ENCODE measurements at places on chromosomes 7 and 10.

DNA sequence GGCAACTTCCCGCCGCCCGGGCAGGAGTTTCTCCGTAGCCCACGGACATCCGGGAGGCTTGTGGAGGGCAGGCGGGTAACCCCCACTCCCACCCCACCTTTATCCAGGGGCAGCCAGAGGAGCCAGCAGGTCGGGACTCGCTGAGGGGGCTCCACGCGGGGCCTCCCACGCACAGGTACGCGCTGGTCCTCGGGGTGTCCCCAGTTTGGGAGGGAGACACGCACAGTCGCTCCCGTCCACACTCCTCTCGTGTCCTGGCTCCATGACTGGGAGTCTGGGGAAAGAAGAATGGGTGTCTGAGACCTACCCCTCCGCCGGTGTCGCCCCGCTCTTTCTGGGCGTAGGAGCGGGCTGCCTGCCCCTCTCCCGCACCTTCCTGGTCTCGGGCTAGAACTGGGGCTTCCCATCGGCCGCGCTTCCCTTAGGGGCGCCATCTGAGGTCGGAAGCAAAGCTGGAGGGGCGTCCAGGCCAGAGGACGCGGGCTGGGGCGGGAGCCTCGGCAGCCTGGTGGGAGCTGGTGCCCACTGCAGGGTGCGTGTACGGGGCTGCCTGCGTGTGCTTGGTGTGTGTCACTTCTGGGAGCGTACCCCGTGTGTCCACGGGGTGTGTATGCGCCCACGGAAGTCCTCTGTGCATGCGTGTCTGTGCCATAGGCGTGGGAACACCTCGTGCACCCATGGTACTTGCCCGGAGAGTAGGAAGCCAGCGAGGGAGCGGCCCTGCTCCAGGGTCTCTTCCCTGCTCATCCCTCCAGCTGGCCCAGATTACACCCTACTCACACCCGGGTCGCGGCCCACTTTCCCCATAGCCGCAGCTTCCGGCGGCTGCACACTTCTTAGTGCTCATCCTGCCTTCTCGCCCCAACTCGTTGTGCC lies 73.0 kb upstream of the LEP start:
- DNase-seq = no peak

DNA sequence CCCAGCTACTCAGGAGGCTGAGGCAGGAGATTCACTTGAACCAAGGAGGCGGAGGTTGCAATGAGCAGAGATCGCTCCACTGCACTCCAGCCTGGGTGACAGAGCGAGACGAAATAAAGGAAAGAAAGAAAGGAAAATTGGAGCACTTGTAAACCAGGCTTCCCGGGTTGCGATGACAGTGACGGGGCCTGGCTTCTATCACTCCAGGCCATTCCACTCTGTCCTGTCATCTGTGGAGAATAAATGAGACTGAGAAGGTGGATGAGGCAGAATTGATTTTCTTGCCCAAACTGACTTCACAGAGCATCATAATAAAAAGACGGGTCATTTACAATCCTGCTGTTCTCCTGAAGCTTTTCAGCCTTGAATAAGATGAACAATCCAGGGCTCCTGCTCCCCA lies 12.1 kb upstream of the KPNA7 start:
- DNase-seq = no peak

DNA sequence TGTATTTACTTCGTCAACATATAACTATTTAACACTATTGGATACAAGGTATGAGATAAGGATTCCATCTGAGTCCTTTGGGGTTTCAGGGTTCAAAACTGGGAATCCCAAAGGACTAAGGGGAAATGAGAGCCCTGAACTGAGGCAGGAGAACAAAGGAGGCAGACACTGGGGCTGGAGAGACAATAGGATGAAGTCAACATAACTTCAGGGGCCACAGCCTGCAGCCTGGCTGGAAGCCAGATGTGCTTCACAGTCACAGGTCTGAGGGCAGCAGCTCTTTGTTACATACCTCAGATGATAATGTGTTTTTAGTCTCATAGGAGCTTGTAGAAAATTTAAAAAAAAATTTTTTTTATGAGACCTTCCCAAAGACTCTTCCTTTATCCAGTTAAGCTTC lies 73.3 kb downstream of the NRF1 start:
- DNase-seq = no peak

DNA sequence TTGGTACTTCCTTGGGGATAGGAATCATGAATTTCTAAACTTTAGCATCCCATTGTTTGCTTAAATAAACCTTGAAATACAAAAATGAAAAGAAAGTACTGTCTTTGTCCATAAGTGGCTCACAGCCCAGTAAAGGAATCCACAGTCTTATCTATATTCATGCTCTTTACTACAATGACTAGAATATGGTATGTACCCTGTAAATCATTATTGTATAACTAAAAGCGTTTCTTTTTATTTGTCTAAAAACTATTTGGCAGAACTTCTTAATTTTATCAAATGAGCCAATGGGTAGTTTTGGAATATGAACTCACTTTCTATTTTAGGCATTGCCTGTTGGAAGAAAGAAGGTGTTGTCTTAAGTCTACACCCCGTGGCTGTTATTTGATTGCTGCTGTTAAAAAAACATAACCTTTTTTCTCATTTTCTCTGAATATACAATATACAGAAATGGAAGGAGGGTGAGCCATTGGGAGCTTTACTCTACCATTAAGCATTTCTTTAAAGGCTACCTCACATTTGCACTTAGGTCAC lies 12.4 kb upstream of the STRIP2 start:
- DNase-seq = no peak

DNA sequence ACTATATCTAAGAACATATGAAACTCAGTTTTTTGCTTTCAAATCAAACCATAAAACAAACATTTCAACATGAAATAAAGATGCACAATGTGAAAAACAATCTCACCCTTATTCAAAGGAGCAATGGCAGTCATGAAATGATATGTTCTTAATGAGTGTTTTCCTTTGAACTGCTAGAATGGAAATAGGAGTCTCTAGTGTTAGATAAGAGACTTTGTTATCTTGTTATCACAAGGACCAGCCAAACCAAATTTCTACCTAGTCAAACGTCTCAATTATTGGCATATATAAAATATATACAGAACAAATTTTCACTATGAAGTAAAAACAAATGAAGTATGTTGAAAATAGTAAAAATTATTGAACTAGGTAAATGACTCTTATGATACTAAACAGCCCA lies 1.2 kb downstream of the VPS41 start:
- DNase-seq = no peak

DNA sequence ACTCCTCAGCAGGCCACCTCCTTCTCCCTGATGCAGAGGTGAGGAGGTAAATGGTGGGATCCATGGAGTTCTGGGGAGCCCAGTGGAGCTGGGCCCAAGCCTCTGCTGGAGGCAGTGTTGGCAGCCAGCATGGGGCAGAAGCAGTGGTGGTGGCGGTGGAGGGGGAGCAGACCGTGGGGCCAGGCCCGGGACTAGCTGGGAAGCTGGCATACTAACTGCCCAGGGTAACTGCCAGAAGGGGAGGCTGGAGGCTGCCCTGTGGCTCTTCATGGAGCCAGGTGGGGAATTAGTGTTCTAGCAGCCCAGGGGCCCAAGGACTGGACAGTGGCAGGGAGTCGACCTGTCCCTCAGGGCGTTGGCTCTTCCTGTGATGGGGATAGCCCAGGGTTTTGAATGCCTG lies 16.1 kb upstream of the SMARCD3 start:
- no peak for DNase-seq

GRCh38 chr10:132670546-132671227 lies 115.3 kb downstream of the NKX6-2 start:
- DNase-seq = peak; percentile 4

DNA sequence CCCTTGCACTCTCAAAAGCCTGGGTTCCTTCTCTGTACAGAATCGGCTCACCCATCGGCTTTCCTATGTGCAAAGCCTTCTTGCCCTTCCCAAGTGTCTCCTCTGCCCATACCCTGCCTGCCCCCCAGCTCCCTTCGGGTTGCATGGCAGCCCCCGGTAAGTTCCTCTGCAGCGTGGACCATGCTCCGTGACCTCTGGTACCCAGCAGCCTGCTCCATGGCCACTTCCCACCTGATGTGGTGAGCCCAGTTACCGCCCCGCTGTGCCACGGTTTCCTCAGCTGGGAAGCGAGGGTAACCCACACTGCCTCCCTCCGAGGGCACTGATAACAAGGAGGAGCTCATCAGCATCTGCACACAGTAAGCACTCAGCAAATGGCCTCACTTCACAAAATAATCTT lies 106.8 kb upstream of the DDC start:
- DNase-seq = no peak

- peak; percentile 68 for DNase-seq
These were observed at the start of gene STAMBPL1 for GRCh38 chr10:88879534-88880281. TSS of gene STAMBPL1 (plus strand) at chr10:88880245. CDS start at chr10:88901709, 21,464 bp downstream.

GRCh38 chr10:16698461-16698860 lies 118.8 kb downstream of the RSU1 start:
- DNase-seq = no peak

GRCh38 chr10:48769706-48770435 lies 85.2 kb downstream of the WDFY4 start:
- DNase-seq = no peak

DNA sequence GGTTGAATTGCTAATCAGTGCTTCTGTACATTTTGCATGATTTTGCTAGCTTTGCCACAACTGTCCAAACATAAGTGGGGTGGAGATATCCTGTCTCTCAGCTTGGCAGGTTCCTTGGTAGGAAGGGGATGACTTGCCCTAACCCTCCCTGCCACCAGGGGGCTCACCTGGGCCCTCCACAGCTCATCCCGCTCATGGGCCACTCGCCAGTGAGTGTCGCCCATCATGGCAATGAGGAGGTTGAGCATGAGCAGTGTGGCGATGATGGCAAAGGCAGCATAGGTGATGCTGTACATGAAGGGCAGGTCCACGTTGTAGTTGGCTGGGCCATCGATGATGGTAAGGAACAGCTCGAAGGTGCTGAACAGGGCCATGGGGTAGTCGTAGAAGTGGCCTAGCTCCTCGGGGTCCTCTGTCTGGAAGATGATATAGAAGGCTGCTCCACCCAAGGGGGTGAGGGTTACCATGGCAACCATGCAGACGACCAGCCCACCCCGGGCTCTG lies 12.2 kb downstream of the TRPV6 start:
- DNase-seq = no peak

- no peak for DNase-seq
These were observed 210.1 kb upstream of the STK17A start for GRCh38 chr7:43372676-43373355.

DNA sequence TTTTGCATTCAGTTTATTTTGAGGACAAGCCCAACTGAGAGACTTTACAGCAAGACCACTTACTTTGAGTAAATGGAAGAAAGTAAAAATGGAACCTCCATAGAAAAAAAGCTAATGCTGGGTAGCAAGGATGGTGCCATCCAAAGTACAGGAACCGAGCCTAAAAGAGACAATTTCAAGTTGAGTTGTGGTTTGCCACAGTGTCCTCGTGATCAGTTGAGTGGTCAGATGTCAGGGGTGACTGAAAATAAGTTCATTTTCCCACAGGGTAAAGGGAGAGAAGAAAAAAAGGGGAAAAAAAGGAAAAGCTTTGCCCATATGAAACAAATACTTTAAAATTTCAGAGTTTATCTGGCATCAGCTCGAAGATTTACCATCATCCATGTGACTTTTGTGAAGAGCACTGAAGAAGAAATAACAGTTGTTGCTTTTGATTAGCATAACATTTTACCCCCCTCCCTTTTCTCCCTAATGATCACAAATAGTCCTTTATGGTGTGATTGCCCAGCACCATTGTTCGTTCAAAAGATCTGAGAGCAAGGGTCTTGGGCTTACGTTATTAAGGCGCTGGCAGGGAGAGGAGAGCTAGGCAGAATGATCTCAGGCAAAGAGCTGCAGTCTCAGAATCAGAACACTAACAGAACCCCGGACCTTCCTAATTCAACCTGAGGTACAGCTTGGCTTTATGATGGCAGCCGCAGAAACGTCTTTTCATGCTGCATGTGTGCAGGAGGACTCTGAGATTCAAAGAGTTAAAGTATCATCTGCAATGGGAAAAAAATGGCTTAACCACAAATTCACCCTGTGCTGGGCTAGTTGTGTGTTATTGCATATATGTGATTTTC lies 338.1 kb downstream of the RNLS start:
- no peak for DNase-seq

GRCh38 chr7:130996833-130997231 lies 262.8 kb upstream of the KLF14 start:
- no peak for DNase-seq

DNA sequence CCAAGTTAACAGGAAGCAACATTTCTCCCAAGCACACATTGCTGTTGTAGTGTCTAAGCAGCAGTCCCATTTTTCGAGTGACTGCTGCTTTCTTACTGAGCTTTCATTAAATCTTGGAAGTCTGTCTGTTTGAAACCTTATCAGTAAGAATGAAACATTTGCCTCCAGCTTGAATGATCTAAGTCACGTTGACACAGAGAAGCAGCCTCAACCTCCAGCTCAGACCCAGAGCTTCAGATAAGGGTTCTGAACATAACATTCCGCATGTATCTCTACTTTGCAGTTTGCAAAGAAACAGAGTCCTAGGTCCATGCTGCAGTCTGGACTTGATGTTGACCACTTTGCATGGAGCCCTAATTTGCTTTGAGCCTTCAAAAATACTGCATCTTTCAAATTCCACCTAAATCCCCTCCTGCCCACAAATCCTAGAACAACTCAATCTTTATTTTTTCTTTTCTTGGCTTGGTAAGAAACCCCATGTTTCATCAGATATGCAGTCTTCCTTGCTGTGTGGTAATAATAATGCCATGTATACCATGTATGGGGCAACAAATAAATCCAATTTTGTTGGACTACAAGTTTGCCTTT lies 698.7 kb upstream of the IGFBP3 start:
- DNase-seq = no peak

GRCh38 chr7:112986256-112987031 lies 100.2 kb downstream of the GPR85 start:
- DNase-seq = no peak

DNA sequence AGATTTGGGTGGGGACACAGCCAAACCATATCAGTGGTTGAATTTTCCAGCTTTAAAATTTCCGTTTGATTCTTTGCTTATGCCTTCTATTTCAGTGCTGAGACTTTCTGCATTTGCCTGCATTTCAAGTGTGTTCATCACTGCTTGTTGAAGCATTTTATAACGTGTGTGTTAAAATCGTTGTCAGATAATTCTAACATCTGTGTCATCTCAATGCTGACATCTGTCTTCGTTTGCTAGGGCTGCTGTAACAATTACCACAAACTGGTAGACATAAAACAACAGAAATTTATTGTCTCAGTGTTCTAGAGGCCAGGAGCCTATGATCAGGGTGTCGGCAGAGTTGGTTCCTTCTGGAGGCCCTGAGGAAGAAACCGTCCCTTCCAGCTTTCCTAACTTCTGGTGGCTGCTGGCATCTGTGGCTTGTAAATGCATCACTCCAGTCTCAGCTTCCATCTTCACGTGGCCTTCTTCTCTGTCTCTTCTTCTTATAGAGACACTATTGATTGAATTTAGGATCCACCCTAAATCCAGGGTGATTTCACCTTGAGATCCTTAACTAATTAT lies 71.1 kb upstream of the SDK1 start:
- DNase-seq = no peak

DNA sequence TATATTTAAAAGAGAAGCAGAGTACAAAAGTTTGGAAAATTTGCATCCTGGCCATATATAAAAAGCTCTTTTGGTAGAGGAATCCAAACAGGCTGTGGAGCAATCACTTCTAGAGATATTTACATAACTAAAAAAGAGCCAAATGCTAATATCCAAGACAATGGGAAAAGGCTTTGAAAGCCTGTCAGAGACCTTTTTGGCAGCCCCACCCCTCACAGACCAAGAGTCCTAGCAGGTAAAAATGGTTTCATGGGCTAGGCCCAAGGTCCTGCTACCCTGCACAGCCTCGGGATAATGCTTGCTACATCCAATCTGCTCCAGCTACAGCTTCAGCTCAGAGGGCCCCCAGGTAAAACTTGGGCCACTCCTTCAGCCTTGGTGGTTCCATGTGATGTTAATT lies 430.2 kb upstream of the KCND2 start:
- no peak for DNase-seq
